Activated CD4-positive, alpha-beta T cell treated with anti-CD3 and anti-CD28 coated beads for 48 hours (primary cell): ENCODE measurements at places on chromosomes 3 and 15.
A peak's percentile ranks its signal among the peaks of the same experiment; 100 is the strongest.

DNA sequence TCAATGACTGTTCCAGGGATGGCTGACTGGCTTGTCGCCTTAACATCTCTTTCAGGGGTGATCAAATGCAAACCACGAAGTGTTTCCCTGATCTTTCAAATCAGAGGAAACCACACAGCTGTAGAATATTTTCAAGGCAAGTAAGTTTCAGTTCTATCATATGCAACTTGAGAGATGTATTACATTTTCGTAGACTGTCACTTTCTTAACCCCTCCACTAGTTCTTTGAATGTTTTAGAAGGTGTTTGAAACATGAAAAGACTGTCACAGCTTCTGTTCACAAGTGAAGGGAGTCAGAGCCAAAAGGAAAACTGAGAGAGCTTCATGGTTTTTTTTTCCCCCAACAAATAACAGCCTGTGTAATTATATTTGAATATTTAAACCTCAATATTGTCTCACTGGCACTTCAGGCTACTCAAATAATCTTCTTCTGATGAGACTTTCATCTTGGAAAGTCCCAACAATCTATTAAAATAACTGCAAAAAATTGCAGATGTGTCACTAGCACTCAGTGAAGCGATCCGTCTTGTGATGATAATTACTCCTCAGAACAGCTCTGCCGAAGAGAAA is 25.9 kb upstream of the CAPN7 start:
- DNase-seq = no peak

GRCh38 chr3:58173029-58173668 is 37.6 kb downstream of the DNASE1L3 start:
- DNase-seq = no peak

- DNase-seq = peak; percentile 65
Observed at GRCh38 chr3:10753964-10754363, 62.1 kb upstream of the SLC6A11 start.

DNA sequence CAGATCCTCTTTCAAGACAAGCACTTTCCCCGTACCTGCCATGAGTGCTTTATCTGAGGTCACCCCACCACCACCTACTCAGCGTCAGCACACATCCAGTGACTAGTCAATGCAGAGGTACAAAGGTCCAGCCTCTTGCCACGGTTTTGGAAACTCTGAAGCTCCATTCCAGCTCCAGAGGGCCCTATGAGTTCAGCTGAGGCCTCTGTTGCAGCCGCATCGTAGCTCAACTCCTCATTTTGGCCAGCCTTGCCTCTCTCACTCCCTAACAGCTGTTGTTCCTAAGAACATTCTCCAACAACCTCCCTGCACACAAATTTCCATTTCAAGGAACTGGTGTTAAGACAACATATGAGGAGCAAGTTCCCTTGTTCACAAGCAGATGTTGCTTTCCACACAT is 405.1 kb upstream of the PROK2 start:
- DNase-seq = no peak

DNA sequence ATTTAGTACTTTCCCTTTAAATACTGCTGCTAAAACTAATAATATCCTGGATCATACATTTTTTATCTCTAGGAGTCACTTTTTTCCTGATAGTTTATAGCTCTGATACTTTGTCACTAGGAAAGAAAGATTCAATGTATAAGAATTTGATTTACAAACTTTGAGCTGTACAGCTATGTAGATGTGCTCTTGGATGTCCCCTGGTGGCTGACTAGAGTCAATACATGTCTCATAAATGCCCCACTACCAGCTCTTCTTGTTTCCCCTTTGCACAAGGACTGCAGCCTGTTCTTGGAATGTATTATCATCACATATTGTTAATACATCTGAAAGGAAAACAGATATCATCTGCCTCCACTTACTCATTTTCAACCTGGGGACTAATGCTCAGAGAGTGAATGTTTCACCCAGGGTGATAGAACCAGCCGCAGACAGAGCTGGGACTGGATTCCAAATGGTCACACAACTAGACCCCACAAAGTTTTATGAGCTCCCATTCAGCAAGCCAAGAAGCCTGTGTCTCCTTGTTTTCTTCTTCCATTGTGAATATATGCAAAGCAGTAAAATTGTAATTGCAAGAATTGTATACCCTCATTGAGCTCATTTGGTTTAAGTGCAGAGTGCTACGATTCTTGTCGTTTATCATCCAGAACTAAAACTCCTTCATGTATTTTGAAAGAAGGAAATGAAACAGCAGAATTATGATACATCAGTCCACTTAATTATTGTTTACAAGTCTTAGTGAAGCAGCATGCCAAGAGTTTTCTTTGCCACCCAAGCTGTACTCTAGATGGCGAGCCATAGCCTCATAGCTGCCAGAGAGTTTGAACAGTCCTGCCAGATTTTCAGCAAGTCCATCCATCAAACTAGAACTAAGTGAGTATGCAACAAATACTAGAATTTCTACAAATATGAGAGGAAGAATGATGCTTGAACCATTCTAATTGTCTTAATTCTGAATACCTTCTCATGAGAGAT is 261.6 kb upstream of the LMCD1 start:
- DNase-seq = peak; percentile 49
